ENCODE measurements at places on chromosomes 16 and 17. TPM values are rescaled to one million over a fixed set of nuclear protein-coding genes. Genes with fewer than 3 reads are reported as not detected.

GLTPD2 gene
- total RNA-seq = 0.34 TPM

ETV4 gene
- total RNA-seq = 6.9 TPM

NME1 gene
- total RNA-seq = 14.6 TPM

PPP4C gene
- 51.7 TPM for total RNA-seq

IGF2BP1 gene
- total RNA-seq = 0.52 TPM

AGRP gene
- not detected for total RNA-seq

TP53TG3F gene
- total RNA-seq = not detected

ZNF385C gene
- total RNA-seq = 0.40 TPM

ELMO3 gene
- total RNA-seq = 22.5 TPM

OSGIN1 gene
- total RNA-seq = 1.5 TPM

KRTAP2-4 gene
- not detected for total RNA-seq

GRCh38 chr17:4980644-4981216 is 6.7 kb downstream of the CAMTA2 start:
- H3K36me3 ChIP-seq = peaks cover 31% of the 10 kb centered on the region
- no peak overlapping the region for H3K4me3 ChIP-seq
- H3K4me1 ChIP-seq = peaks cover 3% of the 10 kb centered on the region
- DNase-seq = peak; percentile 82

DNA sequence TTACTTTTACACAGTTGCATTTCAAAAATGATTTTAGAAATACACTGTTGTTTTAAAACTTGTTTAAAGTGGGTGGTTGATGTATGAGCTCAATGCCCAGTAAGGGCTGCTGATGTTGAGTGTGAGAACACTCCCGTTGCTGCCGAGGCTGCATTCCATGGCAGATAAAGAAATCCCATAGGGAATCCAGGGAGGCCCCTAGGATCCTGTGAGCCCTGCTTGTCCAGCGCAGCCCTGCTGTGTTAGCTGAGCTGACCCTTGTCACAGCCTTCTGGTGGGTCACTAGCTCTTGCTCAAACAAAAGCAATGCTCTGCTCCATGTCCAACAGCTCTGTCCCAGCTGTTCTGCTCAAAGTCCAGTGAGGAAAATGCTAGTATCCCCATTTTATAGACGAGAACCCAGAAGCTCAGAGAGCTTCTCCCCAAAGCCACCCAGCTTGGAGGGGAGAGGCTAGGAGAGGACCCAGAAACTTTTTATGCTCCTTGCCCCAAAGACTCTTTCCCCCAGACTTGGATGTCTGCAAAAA is 18.6 kb upstream of the COL1A1 start:
- H3K27ac ChIP-seq = no peak overlapping the region
- H3K36me3 ChIP-seq = no peaks in the 10 kb centered on the region
- H3K4me1 ChIP-seq = no peaks in the 10 kb centered on the region

- H3K4me1 ChIP-seq = peaks cover 20% of the 10 kb centered on the region
- H3K27ac ChIP-seq = no peak overlapping the region
- H3K36me3 ChIP-seq = no peaks in the 10 kb centered on the region
- DNase-seq = peak; percentile 60
Measured at GRCh38 chr16:85174871-85175723, 62.8 kb upstream of the CIBAR2 start.

DNA sequence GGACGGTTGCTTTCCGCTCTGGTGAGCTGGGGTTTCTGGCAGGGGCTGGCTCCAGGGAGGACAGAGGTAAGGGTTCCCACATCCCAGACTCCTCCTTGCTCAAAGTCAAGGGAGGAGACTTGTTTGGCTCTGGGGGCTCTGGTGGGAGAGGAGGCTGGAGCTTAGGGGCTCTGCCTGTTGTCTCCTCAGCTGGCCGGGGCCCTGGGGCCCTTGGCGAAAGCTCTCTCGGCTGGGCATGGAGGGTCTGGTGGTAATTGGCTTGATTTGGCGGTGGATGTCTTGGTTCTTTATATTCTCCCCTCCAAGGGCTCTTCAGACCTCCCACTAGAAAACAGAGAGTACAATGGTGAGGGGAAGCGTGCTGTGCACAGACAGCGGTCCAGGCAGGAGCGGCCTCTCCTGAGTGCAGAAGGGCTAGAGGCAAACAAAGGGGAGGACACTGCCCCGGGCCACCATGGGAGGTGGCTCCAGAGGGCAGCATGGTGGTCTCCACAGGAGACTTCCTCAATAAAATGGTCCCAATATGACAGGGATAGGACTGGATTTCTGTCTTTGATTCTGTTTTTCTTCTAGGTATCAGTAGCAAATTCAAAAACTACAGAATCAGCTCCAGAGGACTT is 5.7 kb upstream of the SPATA32 start:
- H3K36me3 ChIP-seq = peaks cover 66% of the 10 kb centered on the region
- peaks cover 8% of the 10 kb centered on the region for H3K4me1 ChIP-seq
- DNase-seq = no peak
- H3K4me3 ChIP-seq = no peak overlapping the region
- no peaks in the 10 kb centered on the region for H3K27me3 ChIP-seq

DNA sequence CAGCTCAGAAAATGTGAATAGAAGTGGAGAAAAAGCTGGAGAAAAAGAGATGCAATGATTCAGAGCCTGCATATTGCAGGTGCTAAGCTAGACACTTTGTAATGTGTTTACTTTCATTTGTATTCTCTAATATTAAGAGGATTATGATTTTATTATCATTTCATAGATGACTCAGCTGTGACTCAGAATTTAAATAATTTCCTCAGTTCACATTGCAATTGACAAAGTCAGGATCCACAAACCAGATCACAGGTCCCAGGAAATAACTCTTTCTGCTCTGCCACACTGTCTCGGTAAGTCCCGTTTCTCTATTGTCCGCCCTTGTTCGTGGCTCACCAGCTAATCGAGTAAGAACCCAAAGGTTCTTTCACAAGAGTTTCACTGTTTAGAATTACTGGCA is 235.4 kb upstream of the MON1B start:
- no peaks in the 10 kb centered on the region for H3K36me3 ChIP-seq
- no peak for DNase-seq
- no peaks in the 10 kb centered on the region for H3K27me3 ChIP-seq

GRCh38 chr16:48904333-48904732 is 294.4 kb upstream of the N4BP1 start:
- no peaks in the 10 kb centered on the region for H3K27me3 ChIP-seq
- no peak overlapping the region for H3K4me3 ChIP-seq
- no peak overlapping the region for H3K27ac ChIP-seq
- DNase-seq = no peak
- no peaks in the 10 kb centered on the region for H3K36me3 ChIP-seq

- peak; percentile 93 for DNase-seq
- H3K27me3 ChIP-seq = no peaks in the 10 kb centered on the region
- H3K27ac ChIP-seq = no peak overlapping the region
- H3K4me1 ChIP-seq = no peaks in the 10 kb centered on the region
- no peak overlapping the region for H3K4me3 ChIP-seq
Measured at GRCh38 chr16:88405216-88406060, 22.7 kb downstream of the ZNF469 start.

- no peaks in the 10 kb centered on the region for H3K36me3 ChIP-seq
- no peak for DNase-seq
- no peaks in the 10 kb centered on the region for H3K27me3 ChIP-seq
Measured at GRCh38 chr16:50631249-50631984, 49.7 kb downstream of the SNX20 start.

DNA sequence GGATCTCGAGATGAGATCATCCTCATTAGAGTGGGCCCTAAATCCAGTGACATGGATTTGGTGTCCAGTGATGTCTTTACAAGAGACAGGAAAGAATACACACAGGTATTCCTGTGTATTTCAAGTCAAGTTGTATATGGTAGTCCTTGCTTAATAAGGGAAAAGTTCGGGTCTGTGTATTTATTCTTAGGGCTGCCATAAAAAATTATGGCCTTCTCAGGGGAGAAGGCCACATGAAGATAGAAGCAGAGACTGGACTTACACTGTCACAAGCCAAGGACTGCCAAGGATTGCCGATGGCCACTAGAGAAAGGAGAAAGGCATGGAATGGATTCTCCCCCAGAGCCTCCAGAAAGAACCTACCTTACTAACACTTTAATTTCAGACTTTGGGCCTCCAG is 8.3 kb downstream of the KRABD2 start:
- DNase-seq = no peak
- no peak overlapping the region for H3K4me3 ChIP-seq
- H3K27me3 ChIP-seq = no peaks in the 10 kb centered on the region
- H3K36me3 ChIP-seq = peaks cover 15% of the 10 kb centered on the region
- no peak overlapping the region for H3K27ac ChIP-seq

DNA sequence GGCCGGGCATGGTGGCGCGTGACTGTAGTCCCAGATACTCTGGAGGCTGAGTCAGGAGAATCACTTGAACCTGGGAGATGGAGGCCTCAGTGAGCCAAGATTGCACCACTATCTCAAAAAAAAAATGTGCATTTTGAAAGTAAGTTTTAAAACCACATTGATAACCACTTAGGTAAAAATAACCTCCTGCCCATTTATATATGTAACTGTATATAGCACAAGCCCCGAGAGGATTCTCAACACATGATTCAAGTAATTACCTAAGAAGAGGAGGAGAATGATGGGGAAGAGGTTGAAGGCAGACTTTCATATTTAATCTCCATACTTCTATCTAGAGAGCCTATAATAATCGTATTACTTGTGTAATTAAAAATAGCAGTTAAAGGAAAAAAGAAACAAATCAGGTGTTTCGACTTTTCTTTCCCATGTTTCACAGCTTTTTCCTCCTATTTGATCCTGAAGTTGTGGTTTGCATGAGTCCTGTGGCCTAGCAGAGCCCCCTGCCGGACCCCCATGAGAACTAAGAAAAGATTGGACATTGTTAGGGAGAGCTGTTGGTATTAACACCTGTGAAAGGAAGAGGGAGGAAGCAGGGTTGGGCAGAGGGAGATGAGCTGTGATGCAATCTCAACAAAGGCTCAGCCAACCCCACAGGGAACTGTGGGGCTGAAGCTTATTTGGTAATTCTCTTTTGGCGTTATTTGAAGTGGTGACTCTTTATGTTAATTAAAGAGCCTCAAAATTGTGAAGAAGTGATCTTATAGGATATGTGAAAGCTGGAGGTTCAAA is 22.1 kb downstream of the PMFBP1 start:
- no peaks in the 10 kb centered on the region for H3K27me3 ChIP-seq
- no peak overlapping the region for H3K4me3 ChIP-seq
- H3K27ac ChIP-seq = no peak overlapping the region
- no peaks in the 10 kb centered on the region for H3K4me1 ChIP-seq

GRCh38 chr17:181245-182049 is at the start of gene DOC2B:
Gene DOC2B (minus strand): TSS chr17:181650. CDS start chr17:181479, 171 bp downstream.
- H3K27me3 ChIP-seq = peaks cover 22% of the 10 kb centered on the region
- peak within 1 kb of the TSS; percentile 66 for H3K27ac ChIP-seq
- H3K4me1 ChIP-seq = no peaks in the 10 kb centered on the region
- peak within 1 kb of the TSS; percentile 18 for H3K4me3 ChIP-seq
- DNase-seq = no peak

DNA sequence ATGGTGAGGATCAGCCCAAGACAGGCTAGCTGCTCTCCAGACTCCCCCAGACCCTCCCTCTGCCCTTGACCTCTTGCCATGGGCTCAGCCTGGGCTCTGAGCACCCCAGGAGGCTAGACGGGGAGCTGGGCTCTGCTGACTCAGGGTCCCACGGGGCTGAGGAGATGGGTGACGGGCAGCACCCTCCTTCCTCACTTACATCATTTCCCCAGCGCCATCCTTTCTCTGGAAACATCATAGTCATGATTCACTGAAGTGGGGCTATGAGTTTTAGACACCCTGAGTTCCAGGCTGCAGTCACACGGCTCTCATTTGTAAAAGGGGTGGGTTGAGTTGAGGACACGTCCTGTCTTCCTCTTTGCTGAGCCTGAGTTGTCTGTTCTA is 3.0 kb upstream of the ITGAX start:
- no peak for DNase-seq
- H3K36me3 ChIP-seq = no peaks in the 10 kb centered on the region
- H3K27ac ChIP-seq = no peak overlapping the region
- peaks cover 2% of the 10 kb centered on the region for H3K4me1 ChIP-seq

- no peaks in the 10 kb centered on the region for H3K36me3 ChIP-seq
- no peak for DNase-seq
- no peaks in the 10 kb centered on the region for H3K27me3 ChIP-seq
- H3K4me3 ChIP-seq = no peak overlapping the region
- peaks cover 16% of the 10 kb centered on the region for H3K4me1 ChIP-seq
Measured at GRCh38 chr17:44382917-44383316, 6.5 kb downstream of the ITGA2B start.

GRCh38 chr17:15886804-15887203 is 58.1 kb upstream of the ADORA2B start:
- no peak overlapping the region for H3K4me3 ChIP-seq
- H3K27ac ChIP-seq = no peak overlapping the region
- DNase-seq = no peak
- no peaks in the 10 kb centered on the region for H3K36me3 ChIP-seq

GRCh38 chr17:40073454-40074174 is 10.8 kb downstream of the THRA start:
- H3K4me1 ChIP-seq = peaks cover 69% of the 10 kb centered on the region
- H3K27me3 ChIP-seq = no peaks in the 10 kb centered on the region
- H3K27ac ChIP-seq = peak overlapping the region; percentile 71
- H3K4me3 ChIP-seq = no peak overlapping the region

- no peaks in the 10 kb centered on the region for H3K36me3 ChIP-seq
- DNase-seq = no peak
- no peak overlapping the region for H3K27ac ChIP-seq
Measured at GRCh38 chr16:9521749-9522370, 430.4 kb downstream of the HAPSTR1 start.

DNA sequence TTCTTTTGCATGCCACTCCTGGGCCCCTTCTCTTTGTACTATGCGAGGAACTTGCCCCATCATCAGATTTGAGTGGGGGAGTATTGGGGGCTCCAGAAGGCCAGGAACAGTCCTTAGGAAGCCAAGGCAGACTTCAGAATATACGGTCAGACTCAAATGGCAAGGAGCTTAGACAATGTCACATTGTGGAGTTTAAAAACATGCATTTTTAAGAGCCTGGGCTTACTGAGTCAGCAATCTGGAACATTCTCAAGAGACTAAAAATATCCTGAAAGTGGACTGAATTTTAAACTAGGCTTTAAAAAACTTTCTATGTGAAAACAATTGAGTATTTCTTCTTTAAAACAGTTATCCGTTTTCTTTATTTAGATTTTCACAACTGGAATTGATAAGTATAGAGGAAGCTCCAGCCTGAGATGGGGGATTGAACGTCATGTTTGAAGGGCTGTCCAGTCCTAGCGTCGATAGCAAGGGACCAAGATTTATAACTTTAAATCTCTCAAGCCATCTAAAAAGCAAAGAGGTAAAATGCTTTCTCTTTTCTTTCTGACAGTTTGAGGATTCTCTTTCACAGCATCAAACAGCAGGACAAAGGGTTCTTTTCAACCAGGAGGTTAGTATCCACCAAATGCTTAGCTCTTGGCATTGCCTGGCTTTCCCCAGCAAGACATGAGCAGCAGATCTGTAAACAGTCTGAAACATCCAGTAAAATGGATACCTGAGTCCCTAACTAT is 45.8 kb upstream of the CDRT4 start:
- peaks cover 2% of the 10 kb centered on the region for H3K36me3 ChIP-seq
- H3K4me3 ChIP-seq = no peak overlapping the region
- DNase-seq = no peak
- H3K27ac ChIP-seq = no peak overlapping the region
- no peaks in the 10 kb centered on the region for H3K27me3 ChIP-seq
- peaks cover 3% of the 10 kb centered on the region for H3K4me1 ChIP-seq

GRCh38 chr16:22413819-22414218 is 39.4 kb upstream of the CDR2 start:
- no peaks in the 10 kb centered on the region for H3K27me3 ChIP-seq
- H3K27ac ChIP-seq = no peak overlapping the region
- H3K36me3 ChIP-seq = no peaks in the 10 kb centered on the region
- no peak for DNase-seq

- peak; percentile 98 for DNase-seq
- H3K27ac ChIP-seq = no peak overlapping the region
- no peaks in the 10 kb centered on the region for H3K27me3 ChIP-seq
- no peak overlapping the region for H3K4me3 ChIP-seq
- H3K4me1 ChIP-seq = no peaks in the 10 kb centered on the region
- H3K36me3 ChIP-seq = no peaks in the 10 kb centered on the region
Measured at GRCh38 chr16:48499923-48500381, 110.0 kb downstream of the N4BP1 start.
